ENCODE measurements at places on chromosomes 5 and 9.

DNA sequence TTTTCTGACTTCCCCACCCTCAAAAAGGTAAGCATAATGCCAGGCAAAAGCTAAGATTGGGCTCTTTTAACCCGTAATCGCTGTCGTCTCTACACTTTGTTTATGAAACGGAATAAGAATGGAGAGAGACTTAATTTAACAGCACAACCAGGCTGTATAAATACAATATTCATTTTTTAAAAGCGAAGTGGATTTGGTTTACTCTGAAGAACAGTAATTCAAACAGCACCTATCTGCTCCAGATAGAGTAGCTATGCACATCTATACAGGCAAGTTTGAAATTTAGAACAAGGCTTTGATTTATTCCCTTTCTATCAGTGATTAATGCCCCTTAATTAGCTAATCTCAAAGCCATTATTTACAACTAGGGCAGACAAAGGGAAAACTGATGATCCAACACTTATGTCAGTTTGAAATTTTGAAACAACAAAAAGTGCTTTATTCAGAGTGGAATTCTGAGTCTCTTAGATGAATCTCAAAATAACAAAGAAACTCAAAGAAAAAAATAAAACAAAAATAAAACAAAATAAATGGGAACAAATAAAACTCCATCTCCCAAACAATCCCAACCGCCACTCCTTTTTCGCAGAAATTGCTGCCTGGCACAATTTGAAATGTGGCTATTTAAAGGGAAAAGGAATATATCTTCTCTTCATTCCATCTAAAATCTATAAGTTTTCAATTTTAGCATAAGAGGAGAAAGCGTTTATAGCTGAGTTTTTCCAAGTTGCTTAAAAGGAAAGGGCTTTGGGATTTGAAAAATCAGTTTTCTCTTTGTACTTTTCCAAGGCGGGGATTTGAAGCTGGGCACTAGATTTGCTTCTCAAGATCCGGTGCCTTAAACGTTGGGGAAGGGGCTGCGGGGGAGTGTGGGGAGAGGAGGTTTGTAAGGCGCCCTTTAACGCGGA lies 298.6 kb downstream of the PARP8 start:
- no peak for DNase-seq

DNA sequence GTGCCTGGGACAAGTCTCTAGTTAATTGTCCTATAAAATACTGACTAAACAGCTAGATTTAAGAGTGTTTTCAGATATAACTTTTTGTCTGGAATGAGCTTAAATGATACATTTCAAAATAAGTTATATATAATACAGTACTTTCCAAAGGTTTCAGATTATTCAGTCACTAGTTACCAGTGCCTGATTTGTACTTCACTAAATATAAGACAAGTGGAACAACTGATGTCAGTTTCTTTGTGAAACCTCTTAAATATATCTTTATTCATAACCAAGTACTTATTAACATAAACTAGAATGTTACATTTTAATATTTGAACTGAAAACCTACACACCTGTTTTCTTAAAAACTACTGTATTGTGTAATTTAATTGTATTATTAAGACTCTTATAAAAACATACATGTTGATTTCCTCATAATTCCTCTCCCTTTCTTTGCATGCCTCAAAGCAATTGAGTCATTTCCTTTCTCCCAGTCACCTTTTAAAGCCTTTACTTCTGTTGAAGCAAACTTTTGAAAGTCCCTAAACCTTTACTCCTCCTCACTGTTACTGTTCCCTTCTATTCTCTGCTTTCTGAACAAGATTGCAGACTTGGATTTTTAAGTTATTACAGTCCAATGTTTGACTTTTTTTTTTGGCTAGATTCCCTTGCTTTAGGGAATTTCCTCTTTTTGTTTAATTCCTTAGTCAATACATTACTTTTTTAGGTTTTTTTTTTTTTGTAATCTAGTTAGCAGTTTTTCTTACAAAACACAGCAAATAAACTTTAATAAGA lies 8.7 kb upstream of the SEMA6A start:
- no peak for DNase-seq

DNA sequence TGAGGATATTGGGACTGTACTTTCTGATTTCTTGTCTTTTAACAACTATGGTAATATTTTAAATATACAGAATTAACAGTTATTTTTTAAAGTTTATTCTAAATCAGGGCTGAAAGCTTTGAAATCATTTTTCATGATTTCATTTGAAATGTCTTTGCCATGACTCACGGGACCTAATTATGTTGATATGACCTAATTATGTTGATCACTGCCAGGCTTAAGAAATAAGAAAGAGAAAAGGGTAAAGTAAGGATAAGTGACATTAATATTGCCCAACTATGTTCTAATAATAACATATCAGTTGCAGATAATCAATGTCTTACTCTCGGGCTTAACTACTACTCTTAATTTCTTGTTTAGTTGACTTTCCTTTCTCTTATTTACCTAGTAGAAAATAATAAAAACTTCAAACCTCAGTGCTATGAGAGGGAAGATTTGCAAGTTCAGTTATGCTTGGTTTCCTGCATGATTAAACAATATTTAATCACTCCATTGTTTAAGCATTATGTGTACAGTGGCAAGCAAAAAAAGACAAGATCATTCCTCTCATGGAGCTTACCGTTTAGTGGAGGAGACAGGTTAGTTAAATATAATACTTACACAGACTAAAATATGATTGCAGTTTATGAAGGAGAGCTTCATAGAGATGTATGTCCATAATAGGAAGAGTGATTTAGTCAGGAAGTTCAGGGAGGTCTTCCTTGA lies 67.0 kb upstream of the EIF4EBP3 start:
- no peak for DNase-seq

DNA sequence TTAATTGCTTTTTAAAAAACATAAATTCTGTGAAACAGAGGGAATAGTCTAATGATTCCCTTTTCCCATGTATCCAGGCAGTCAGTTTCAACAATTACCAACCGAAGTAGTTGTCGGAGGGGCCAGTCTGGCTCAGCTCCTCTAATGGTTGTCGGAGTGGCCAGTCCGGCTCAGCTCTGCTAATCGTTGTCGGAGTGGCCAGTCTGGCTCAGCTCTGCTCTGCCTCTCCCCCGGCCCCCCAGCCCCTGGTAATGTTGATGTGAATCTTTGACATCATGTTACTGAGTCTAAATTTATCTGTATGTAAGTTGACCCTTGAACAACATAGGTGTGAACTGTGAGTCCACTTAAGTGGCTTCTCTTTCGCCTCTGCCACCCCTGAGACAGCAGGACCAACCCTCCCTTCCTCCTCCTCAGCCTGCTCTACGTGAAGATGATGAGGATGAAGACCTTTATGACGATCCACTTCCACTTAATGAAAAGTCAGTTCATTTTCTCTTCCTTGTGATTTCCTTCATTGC lies 9.4 kb downstream of the NDUFS6 start:
- no peak for DNase-seq

GRCh38 chr5:189486-189885 lies 1.8 kb upstream of the LRRC14B start:
- DNase-seq, result no peak

DNA sequence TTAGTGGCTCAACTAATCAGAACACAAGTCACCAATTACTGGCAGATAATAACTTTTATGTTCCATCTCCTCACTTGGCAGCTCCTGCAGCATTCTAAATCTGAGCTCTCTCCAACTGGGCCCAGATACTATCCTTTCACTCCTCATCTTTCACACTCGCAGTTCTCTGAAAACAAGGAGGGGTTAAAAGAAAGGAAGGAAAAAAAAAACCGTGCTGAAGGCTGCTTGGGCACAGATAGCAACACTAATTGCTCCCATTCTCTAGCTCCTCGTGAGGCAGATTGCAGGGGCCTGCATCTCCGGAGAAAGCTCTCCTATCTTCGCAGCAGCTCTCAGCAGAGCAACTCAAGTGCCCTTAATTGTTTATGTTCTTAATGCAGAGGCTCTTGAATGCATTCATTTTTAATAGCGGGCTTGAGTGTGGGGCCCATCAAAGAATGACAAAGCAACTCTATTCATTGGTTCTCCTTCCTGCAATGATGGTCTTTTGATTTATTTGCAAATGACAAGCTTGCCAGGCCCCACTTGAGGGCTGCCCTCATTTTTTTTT lies 23.9 kb downstream of the TLE1 start:
- no peak for DNase-seq

DNA sequence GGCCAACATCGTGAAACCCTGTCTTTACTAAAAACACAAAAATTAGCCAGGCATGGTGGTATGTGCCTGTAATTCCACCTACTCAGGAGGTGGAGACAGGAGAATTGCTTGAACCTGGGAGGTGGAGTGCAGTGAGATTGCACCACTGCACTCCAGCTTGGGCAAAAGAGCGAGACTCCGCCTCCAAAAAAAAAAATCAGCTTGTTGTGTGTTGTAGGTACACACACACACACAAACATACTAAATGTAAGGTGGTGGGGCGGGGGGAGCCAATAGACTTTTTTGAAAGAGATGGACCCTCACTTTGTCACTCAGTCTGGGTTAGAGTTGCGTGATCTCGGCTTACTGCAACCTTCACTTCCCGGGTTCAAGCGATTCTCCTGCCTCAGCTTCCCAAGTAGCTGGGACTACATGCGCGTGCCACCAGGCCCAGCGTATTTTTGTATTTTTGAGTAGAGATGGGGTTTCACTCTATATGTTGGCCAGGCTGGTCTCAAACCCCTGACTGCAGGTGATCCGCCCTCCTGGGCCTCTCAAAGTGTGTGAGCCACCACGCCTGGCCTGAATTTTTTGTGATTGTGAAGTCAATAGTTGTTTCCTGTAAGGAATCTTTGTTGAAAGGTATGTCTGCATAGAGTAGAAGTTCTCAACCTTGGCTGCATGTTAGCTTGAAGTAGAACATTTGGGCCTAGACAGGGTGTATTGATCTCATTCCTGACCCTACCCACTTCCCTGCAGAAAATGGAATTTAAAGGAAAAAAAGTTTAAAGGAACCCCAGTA lies 13.7 kb downstream of the NPM1 start:
- DNase-seq, result no peak

- no peak for DNase-seq
Measured at GRCh38 chr9:120985819-120986222, 59.2 kb upstream of the TRAF1 start.

- DNase-seq, result no peak
Measured at GRCh38 chr9:120801441-120801840, 8.2 kb upstream of the FBXW2 start.

DNA sequence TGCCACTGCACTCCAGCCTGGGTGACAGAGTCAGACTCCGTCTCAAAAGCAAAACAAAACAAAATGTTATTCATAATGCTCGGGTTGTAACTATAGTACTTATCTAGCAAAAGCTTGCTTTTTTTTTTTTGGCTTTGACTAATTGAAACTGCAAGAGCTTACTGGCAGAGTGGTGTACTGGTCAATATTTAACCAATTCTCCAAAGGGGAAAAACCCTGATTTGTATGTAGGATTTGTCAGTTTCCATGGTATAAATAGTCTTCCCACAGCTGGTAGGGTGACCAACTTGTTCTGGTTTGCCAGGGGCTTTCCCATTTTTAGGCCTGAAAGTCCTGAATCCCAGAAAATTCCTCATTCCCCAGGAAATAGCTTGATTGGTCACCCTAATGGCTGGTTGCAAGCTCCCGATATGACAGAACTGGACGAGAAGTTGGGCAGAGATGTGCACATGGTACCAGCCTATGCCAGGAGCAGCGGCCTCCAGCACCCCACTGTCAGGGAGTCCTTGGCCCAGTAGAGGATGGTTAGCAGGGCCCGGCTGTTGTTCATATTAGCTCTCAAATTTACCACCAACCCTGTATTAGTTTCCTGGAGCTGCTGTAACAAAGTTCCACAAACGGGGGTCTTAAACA lies 58.0 kb downstream of the FXN start:
- DNase-seq, result no peak

DNA sequence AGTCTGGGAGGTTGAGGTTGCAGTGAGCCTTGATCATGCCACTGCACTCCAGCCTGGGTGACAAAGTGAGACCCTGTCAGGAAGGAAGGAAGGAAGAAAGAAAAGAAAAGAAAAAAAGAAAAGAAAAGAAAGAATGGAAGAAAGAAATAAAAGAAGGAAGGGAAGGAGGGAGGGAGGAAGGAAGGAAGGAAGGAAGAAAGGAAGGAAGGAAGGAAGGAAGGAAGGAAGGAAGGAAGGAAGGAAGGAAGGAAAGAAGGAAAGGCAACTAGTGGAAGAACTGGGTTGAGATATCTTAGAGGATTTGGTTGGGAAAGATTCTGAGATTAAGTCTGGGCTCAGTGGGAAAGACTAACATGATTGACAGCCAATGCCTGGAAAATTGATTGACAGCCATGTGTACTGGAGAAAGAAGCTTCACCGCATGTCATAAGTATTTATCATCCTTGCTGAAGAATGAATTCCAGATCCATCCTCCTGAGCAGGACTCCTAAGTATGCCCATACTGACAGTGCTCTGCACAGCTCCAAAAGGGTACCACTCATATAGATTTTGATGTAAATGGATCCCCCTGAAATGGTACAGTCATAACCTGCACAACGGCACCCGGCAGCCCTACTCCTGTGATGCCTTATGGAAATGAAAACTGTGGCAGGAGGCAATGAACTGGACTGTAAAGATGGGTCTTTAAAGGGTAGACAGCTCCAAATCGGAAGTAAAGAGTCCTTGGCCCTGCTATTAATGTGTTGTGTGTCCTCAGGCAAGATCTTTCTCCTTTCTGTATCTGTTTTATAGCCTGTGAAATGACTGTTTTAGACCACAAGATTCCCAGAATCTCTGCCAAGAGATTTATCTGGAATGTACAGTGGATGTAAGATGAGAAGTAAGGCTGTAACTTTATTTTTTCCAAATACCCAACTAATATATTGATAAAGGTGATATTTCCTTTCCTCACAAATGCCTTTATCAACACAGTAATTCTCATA lies 16.9 kb upstream of the ADRA1B start:
- DNase-seq, result no peak

DNA sequence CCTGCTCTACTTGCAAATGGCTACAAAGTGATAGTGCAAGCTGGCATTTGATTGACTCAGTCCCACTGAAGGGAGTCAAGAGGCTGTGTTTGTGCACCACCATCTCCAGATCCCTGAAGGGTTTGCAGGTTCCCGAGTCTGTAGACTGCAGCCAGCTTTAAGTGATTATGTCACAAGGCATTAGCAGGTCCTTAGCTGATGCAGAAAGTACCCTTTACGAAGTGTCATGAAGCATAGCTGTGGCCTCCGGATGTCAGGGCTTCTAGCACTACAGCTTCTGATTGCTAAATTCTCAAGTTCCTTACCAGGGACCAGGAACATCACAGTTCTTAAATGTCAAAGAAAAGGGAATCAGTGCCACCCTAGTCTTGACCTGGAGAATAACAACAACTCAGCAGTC lies 311.3 kb upstream of the TRPC7 start:
- DNase-seq, result no peak

DNA sequence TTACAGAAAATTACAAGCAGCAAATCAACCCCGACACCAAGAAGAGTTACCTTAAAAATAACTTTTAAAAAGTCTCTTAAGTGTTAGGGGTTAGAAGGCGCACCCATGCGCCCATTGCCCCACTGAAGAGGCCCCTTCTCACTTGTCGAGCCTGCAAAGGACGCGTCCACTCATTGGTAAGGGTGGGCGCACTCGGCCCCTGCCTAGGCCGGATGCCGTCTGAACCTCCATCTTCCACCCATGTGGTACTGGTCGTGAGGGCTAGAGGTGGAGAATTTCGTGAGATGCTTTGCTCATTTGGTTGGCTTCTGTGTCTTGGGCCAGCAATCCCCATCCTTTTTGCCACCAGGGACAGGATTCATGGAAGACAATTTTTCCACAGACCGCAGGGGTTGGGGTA lies 27.5 kb upstream of the LRRC14B start:
- DNase-seq, result no peak

GRCh38 chr5:7436521-7436920 lies 40.6 kb downstream of the ADCY2 start:
- no peak for DNase-seq

GRCh38 chr9:9002826-9003583 lies 1203.4 kb upstream of the DMAC1 start:
- no peak for DNase-seq

All from stimulated activated CD8-positive, alpha-beta memory T cell treated with anti-CD3 and anti-CD28 coated beads, Interleukin-2, amount 100 ng/mL, for 1 hour (primary cell).